ENCODE measurements at places on chromosomes 5 and 9. TPM values are rescaled to one million over a fixed set of nuclear protein-coding genes. Genes with fewer than 3 reads are reported as not detected.

The NANS gene
- 33.2 TPM for polyA plus RNA-seq

- DNase-seq, result no peak
Measured at GRCh38 chr9:113545068-113545467, 81.5 kb downstream of the RGS3 start.

- no peak for DNase-seq
Measured at GRCh38 chr9:78985084-78985738, 586.6 kb upstream of the TLE4 start.

DNA sequence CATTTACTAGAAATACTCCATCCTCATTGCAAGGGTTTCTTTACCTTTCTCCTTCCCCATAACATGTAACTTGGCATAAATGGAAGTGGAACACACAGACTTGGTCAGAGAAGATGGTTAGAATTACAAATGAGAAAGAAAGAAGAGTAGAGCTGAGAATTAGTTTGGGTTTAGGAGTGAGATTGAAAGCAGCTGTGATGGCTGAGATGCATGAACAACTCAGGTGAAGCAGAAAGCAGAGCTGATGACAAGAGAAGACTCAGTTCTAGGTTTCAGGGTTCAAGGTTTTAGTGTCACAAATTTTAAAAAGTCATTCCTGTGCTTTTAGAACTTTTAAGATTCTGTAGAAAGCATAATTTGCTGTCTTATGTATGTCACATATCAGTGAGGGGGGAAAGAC, 54.0 kb downstream of the TMEM161B start:
- DNase-seq, result no peak

The KIF20A gene
- 0.01 TPM for polyA plus RNA-seq

- DNase-seq, result no peak
Measured at GRCh38 chr9:131695836-131696460, 43.9 kb downstream of the RAPGEF1 start.

GRCh38 chr9:127129073-127129717, 6.8 kb upstream of the ANGPTL2 start:
- no peak for DNase-seq

DNA sequence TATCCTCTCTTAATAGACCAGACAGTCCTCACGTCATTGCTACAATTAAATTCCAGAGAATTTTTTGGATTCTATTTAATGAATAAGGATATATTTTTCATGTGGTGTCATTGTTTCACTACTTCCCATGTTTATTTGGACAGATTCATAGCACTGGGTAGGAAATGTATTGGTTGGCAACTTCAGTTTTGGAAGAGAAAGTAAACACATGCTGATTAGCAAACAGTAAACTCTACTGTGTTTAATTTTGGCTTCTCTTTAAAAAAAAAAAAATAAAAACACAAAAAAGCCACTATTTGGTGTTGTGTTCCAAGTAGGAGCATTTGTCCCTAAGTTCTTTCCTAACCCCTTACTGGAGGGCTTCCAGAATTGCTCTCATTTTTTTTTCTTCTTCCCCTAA, 77.3 kb downstream of the NFIB start:
- no peak for DNase-seq
